ENCODE measurements at places on chromosomes 5 and 9.

GRCh38 chr5:109418712-109419352 lies 9.1 kb upstream of the PJA2 start:
- no peak for DNase-seq

- DNase-seq = no peak
These were observed 232.1 kb upstream of the PIK3R1 start for GRCh38 chr5:67983251-67984110.

GRCh38 chr5:150146235-150146634 lies 9.4 kb downstream of the PDGFRB start:
- DNase-seq = no peak

DNA sequence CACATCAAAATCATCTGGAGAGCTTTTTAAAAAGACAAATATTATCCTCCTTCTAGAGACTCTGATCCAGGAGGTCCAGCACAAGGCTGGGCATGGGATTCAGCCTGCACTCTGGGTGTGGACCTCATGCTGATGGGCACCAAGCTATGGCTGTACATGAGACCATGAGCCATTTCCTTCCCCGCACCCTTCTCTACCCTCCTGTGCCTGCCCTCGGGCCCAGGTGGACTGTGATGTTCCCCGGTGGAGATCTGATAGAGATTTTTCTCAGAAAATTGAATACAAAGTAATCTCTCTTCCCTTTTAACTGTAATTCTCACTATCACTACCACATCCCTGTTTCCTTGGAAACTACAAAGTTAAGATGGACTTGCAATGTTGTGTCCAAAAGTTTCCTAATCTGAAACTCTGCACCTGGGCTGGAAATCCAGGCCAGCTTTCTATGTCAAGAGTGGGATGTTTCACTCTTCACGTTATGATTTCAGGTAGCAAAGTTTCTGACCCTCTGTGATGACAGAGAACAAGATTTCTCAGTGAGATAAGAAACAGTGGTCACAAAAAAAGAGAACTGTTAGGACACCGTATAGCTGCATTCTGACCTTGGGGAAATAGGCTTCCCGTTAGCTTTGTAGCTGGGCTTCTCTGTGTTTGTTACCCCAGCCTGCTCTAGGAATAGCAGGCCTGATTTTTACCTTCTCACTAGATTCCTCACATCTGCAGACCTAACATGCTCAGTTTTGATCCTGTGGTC lies 11.5 kb downstream of the SFXN1 start:
- no peak for DNase-seq

DNA sequence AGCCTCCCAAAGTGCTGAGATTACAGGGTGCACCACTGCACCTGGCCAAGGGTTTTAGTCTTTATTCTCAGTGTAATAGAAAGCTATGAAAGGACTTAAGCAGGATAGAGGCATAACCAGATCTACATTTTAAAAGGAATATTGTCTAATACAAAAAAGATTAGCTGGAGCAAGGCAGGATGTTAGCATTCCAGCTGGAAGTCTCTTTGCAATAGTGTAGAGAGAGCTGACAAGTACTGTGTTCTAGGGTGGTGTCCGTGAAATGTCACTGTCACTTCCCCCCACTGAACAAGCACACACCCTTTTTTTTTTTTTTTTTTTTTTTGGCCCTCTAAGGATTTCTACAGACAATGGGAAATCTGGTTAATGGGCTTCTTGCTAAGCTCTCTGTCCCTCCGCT lies 24.2 kb upstream of the DEPDC1B start:
- DNase-seq = no peak

DNA sequence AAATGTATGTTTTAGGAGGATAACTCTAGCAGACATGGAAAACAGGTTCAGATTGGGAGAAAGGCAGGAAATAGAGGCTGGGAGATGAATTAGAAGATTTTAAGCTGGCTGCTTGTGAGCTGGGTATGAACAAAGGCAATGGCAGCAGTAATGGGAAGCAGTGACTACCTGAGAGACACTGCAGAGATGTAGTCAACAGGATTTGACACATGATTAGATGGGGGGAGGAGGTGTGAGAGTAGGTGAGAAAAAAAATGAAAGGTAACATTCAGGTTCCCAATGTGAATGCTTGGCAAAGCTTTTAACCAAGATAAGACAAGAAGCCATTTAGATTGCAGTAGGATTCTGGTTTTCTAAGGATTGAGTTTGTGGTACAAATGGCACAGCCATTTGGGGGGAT lies 22.8 kb upstream of the IFNE start:
- no peak for DNase-seq

GRCh38 chr5:39947657-39948056 lies 522.9 kb upstream of the DAB2 start:
- no peak for DNase-seq

DNA sequence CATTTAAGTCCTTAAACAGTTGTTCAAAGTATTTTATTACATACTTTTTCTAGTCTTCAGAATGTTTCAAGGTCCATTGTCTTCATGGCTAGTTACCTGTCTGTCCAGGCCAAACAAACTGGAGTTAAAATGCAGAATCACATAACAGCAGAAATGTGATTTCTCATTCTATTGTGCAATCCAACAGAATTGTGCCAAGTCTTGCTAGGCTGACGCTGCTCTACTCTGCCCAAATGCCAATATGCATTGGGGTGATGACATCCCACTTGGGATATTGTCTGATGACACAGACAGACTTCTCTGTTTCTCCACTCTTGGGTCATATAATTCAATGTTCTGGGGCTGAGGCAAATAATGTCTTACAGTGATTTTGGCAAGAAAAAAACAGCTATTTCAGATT lies 5.2 kb upstream of the SLC22A5 start:
- no peak for DNase-seq

GRCh38 chr5:155129513-155129880 lies 115.9 kb downstream of the KIF4B start:
- no peak for DNase-seq

DNA sequence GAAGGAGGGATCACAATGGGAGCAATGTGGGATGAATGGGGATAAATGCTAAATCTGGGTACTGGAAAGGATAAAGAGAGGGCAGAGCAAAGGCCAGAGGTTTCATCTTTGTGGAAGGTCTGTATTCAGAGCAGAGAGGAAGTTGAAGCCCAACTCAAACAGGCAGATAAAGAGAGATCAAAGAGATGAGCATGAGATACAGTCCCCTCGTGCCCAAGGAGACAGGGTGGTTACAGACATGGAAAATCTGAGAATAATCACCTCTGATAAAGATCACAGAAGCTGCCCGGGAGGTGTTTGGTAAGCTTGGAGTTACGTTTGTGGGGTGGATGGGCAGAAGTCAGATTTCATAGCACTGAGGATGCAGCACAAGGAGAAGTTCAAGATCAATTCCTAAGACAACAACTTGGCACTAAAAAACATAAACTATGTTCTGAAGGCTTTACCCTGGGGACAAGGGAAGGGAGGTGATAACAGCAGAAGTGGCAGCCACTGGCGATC lies 459 bp upstream of the ERAP2 start:
- DNase-seq = no peak

GRCh38 chr5:150411245-150411979 lies 1.3 kb downstream of the CD74 start:
- DNase-seq = no peak

DNA sequence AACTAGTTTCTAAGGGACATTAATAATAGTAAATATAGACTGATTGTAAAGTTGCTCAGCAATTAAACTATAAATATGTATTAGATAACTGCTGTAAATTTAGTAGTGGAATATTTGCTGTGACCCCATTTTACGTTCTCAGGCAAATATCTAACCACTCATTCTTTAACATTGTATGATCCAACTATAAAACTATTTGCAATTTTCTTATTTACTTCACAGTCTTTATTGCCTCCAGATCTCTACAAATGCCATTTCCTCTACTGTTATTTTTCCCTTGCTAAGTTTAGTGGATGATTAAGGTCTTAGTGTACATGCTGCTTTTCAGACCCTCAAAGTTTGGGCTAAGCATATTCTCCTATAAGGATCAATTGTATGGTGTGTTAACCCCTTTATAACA lies 526.2 kb upstream of the ST8SIA4 start:
- DNase-seq = no peak

DNA sequence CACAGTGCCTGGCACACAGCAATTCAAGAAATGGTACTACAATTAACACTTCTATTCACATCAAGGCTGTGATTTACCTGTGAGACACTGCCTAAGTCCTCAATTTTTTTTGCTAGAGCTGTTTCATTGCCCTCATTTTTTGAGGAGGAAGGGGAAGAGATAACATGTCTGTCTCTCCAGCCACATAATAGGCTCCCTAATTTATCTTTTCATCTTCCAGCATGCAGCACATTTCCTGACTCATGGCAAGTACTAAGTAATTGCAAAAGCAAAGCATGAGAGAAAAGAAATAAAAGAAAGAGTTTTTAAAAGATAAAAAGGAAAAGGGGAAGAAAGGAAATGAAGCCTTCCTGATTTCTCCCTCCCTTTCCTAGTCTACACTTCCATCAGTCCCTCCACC lies 26.9 kb upstream of the RNF38 start:
- DNase-seq = no peak

GRCh38 chr5:134043793-134044792 lies 39.3 kb upstream of the VDAC1 start:
- no peak for DNase-seq

- no peak for DNase-seq
These were observed 1041.2 kb downstream of the DTWD2 start for GRCh38 chr5:117947121-117947520.

DNA sequence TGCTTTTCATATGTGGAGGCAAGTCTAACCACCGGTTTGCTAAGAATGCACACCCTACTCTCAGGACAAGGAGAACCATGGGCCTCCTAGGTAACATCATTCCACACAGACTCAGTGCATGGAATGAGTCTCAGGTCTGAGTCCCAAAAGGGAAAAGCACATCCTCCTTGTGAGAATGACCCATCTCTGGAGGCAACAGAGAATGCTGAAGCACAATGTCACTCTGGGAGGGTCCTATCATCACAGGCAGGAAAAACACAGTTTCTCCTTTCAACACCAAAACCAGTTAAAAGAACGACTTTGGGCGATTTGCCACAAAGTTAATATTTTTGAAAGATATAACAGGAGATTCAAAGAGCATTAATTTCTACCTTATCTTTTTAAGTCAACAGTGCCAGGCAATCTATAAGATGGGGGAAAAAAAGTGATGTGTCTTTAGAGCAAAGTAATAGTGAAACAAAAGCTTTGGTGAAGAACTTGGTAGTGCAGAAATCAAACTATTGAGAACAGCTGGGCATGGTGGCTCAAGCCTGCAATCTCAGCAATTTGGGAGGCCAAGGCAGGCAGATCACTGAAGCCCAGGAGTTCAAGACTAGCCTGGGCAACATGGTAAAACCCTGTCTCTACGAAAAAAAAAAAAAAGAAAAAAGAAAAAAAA lies 97.3 kb downstream of the OXCT1 start:
- no peak for DNase-seq

- no peak for DNase-seq
These were observed 26.0 kb upstream of the SVEP1 start for GRCh38 chr9:110605565-110605964.

DNA sequence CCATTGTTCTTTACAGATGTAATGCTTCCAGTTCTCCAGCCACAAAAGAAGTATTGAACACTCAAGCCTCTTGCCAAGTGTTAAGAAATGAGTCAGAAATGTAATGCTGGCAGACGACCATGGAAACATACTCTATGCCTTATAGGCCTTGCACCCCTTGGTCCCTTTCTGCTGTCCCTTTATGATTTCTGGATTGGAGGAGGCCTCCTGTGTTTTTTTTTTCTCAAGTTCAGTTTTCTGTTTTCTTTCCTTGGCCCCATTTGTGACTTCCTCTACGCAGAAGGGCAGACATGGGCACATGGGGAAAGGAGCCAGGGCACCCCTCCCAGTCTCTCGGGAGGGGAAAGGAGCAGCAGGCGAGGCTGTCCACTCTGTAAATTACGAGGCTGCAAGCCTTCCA lies 53.4 kb downstream of the SNX18 start:
- DNase-seq = no peak

- DNase-seq = no peak
These were observed 80.6 kb downstream of the HINT1 start for GRCh38 chr5:131084436-131084835.

DNA sequence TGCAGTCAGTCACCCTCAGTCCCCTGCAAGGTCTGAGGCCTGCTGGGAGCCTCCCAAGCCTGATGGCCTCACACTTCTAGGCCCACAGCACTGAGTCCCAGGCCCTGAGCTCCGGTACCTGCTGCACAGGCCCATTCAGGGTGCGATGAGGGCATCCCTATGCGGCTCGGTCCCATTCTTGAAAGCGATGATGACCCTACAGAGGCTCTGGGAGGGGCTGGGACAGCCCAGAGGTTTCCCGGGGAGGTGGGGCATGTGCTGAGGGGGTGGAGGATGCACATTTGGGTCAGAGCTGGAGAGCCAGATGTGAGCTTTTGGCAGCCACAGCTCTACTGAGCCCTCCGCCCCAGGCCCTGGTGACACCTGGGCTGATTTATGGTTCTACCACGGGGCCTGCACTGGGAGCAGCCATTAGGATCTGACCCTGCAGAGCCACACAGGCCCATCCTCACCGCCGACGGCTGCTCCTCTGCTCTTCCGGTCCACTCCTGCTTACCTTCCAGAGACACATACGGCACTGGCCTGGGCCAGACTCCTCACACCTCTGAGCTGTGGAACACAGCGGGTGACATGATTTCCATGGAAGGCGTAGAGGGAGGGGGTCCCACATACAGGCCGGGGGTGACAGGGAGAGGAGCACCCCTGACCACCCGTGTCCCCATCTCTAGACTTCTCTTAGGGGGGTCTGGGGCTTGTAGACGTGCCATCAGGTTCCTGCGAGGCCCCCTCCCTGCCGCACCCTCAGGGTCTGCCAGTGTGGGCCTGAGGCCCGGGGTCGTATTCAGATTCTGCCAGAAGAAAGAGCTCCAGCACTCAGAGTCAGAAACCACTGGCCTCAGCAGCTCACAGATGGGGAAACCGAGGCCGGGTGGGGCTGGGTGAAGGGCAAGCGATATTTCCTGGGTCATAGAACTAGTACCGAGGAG lies 53.4 kb downstream of the COL23A1 start:
- DNase-seq = no peak

GRCh38 chr5:179154991-179155955 lies 95.1 kb downstream of the ZNF354C start:
- no peak for DNase-seq

GRCh38 chr5:129367883-129368282 lies 92.2 kb upstream of the ADAMTS19 start:
- DNase-seq = no peak

DNA sequence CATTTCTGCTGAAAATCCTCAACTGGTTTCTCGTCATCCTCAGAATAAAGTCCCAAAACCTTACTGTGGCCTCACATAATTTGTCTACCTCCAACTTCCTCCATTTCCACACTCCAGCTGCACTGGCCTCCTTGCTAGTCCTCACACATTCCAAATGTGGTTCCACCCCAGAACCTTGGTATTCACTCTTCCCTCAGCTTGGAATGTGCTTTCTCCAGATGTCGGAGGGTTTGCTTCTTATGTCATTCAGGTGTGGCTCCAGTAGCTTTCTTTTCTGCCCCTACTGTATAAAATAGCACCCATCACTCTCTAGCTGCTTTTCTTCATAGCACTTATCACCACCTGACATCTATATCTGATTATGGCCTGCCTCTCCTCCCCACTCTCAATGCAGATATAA lies 102.5 kb upstream of the IFNK start:
- DNase-seq = no peak

DNA sequence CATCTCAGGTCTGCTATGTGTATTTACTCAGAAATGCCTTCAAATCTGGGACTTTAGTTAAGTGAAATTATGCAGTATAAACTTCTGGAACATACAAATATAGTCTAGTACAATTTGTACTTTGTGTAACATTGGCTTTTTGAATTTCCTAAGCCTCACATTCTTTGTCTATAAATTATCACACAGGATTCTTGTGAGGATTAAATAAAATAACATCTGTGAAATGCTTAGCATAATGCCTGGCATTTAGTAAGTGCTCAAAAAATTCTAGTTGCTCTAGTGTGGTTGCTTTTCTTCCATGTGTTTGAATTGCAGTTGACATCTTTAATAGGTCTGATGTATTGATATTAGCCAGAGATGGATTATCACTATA lies 2.6 kb downstream of the HMMR start:
- no peak for DNase-seq
